H54 (cell line): ENCODE measurements at places on chromosomes 4 and X.

DNA sequence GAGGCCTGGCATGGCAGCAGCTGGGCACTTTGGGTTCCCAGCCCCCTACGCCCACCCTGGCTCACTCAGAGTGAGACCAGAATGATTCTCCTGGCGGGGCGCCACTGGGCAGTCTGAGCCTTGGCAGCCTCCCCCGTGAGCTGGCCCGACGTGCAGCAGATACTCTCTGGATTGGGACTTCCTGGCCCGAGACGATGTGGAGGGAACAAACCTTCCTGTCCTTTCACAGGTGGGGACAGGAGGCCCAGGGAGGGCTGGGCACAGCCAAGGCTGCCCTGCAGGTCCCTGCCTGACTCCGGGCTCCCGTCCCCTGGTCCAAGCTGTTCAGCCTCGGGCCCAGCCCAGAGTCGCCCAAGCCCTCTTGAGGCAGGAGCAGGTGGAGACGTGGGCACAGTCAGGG lies 17.9 kb upstream of the ADD1 start:
- no peak for DNase-seq

DNA sequence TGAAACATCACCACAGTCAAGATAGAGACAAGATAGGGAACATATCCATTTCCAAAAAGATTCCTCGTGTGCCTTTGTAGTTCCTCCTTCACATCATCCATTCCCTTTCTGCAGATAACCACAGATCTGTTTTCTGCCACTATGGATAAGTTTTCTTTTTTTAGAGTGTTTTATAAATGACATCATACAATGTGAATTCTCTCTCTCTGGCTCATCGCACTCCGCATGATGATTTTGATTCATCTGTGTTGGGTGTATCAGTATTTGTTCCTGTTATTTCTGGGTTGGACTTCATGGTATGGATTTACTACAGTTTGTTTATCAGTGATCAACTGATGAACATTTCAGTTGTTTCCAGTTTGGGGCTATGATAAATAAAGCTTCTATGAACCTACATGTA lies 23.2 kb upstream of the ANXA3 start:
- no peak for DNase-seq

GRCh38 chrX:116232833-116233232 lies 62.3 kb downstream of the AGTR2 start:
- no peak for DNase-seq

- DNase-seq, result peak; percentile 25
Observed at GRCh38 chrX:103398421-103398864, 22.1 kb downstream of the BEX3 start.

GRCh38 chrX:70421618-70422017 lies 1.5 kb upstream of the GDPD2 start:
- DNase-seq, result no peak

- no peak for DNase-seq
Observed at GRCh38 chr4:13349096-13349495, 135.0 kb downstream of the RAB28 start.

GRCh38 chr4:90982813-90983212 lies 855.6 kb downstream of the CCSER1 start:
- DNase-seq, result no peak

DNA sequence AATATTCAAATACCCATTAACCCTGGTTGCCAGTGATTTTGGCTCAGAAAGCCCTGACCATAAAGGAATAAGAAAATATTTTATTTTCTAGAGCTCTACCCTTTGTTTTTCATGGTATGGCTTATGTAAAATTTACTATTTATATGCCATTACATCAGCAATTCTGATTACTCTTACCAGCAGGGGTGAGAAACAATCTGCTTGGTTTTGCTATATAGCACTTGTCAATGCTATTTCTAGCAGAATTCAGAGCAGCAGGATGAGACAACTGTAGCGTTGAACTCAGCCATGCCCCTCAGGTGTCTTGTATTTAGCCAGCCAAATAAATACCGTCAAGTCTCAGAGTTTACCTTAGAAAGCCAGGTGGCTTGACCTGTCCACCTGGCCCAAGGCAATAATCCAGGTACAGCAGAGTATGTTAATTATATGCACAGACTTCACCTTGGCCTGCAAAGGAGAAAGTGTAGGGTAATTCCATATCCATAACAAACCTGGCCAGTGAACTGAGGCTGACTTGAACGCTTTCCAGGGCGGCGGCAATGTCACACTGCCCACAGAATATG lies 1303.5 kb downstream of the RAPGEF2 start:
- DNase-seq, result no peak

DNA sequence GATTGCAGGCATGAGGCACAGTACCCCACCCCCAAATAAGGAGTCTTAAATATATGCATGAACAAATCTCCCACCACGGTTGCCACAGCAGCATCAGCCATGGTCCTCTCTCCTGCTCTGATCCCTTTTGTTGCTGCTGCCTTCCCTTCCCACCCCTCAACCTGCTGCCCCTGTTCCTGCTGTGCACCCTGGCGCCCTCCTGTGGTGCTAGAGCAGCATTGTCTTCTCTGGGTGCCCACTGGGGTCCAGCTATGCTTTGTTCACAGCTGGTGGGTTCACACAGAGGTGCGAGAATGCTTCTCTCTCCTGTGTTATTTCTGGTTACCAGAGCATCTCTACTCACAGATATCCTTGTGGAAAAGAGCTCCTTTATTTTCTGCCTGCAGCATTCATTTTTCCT lies 116.2 kb downstream of the GATB start:
- peak; percentile 5 for DNase-seq

DNA sequence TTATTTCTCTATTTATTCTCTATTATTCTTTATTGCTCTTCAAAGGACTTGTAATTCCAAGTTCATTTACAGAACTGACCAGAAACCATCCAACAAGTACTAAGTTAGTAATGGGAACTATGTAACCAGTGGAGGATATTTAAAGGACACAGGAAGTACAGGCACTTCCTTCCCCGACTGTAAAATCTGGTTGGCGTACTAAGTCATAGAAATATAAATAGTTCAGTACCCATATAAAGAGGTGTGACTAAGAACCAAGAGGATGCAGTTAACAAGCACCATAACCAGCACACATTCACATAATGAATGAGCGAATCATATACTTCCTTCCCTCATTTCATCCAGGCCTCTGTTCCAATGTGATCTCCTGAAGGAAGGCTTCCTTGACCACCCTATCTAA lies 3.6 kb upstream of the EIF4E start:
- DNase-seq, result no peak

DNA sequence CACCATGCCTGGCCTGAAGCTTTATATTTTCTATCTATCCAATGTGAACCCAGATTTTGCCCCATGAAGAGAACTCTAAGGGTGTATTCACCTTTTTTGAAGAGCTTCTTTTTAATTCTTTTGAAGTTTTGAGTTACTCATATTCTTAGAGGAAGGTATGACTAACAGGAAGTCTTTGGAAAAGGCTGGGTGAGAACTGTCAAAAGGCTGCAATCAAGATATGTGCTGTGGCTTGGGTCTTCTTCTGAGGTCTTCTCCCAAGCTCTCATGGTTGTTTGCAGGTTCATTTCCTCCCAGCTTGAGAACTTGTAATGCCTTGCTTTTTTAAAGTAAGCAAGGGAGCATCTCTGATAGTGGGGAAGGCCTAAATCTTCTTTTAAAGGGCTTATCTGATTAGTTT lies 3.1 kb upstream of the C4orf17 start:
- DNase-seq, result no peak

DNA sequence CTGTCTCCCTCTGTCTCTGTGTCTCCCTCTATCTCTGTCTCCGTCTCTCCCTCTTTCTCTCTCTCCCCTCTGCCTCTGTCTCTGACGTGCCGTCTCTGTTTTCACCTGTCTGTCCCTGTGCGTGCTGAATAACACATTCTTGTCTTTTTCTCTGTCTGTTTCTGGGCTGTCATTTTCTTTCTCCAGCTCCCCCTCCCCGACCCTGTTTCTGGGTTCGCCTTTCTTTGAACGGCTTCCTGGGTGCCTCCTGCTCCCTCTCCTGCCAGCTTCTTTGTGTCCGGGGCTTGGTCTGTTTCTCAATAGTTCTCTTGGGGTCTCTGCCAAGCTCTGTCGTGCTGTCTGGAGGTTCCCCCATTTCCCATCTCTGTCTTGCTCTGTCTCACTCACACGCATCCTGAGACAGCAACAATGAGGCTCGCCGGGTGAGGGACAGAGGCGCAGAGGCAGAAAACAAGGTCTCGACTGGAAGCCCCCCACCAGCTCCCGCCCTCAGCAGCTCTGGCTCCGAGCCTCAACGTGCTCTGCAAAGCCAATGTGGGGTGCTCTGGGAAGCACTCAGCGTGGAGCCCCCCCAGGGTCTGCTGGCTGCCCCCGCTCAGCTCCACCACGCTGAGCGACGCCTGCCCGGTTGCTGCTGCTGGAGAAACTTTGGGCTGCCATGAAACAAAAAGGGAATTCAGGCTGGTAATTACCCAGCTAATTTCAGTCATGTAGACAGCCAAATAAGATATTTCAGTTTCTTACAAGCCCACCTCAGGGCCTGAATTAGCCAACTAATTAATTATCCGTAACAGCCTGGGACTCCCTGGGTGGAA lies 3.4 kb downstream of the CPLX1 start:
- DNase-seq, result no peak

- DNase-seq, result no peak
Observed at GRCh38 chrX:103776546-103776945, at the start of gene PLP1. TSS of gene PLP1 (plus strand) at chrX:103776840. CDS start at chrX:103776996, 156 bp downstream.

DNA sequence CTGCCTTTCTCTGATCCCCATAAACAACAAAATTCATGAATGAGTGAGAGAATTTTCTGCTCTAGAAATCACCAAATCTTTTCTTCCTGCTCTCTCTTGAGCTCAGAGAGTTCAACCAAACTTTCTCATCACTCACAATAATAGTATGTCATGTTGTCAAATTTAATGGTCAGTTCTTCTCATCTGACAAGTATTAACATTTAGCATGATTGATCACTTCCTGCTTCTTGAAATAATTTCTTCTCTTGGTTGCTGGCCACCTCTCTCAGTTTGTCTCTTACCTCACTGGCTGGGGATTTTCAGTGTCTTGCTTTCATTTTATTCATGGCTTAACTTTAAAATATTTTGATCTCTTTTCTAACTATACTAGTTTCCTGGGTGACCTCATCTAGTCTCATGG lies 25.5 kb upstream of the FGF5 start:
- DNase-seq, result no peak
